ENCODE measurements at places on chromosomes 12 and 14.

DNA sequence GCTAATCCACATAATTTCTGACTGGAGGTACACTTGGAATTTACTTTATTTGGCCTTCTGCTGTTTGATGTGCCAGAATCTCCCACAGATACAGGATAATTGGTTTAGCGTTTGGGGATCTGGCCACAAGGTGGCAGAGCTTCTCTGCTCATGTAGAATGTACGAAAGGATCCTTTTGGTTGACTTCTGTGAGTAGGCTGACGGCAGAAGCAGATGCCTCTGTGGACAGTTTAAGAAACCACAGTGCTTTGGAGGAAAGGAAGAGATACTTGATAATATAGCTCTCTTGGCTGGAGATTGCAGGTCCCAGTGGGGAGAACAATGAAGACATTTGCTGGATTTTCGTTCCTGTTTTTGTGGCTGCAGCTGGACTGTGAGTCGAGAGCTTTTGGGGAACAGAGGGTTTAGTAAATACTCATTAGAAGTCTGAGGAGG, 75.3 kb upstream of the OR4E1 start:
- no peak for DNase-seq

GRCh38 chr14:78709795-78710557, 539.8 kb downstream of the NRXN3 start:
- no peak for DNase-seq

- no peak for DNase-seq
Observed at GRCh38 chr12:74481078-74481477, 56.6 kb upstream of the ATXN7L3B start.

- DNase-seq: no peak
Observed at GRCh38 chr12:7581625-7582024, 78.0 kb upstream of the CD163 start.

GRCh38 chr14:23062002-23062401, 4.7 kb upstream of the CDH24 start:
- DNase-seq: no peak

GRCh38 chr12:7485095-7485494, 18.5 kb downstream of the CD163 start:
- DNase-seq: peak; percentile 41

DNA sequence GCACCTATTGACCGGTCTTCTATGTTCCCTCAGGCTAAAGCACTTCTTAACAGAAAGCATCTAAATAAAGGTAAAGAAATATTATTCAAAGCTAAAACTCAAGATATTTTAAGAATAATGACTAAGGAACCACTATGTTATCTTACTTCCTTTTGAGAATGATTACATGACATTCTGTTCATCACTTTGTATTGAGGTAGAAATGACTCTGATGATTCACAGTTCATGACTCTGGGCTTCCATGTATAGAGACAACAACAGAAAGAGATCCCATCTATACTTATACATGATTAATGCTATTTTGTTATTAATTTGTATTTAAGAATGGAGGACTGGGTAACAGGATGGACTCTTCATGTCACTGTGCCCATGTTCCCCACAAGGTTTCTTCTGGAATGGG, 218.3 kb upstream of the OR4E1 start:
- no peak for DNase-seq

- no peak for DNase-seq
Observed at GRCh38 chr12:127886827-127887226, 380.1 kb upstream of the TMEM132C start.

GRCh38 chr14:67420102-67420739, 8.3 kb upstream of the PLEK2 start:
- DNase-seq: no peak

- no peak for DNase-seq
Observed at GRCh38 chr14:23520899-23521533, 30.5 kb downstream of the ZFHX2 start.

- no peak for DNase-seq
Observed at GRCh38 chr14:83463500-83464098, 1929.9 kb upstream of the SEL1L start.

GRCh38 chr14:24329736-24330135, 5.1 kb downstream of the ADCY4 start:
- peak; percentile 94 for DNase-seq

DNA sequence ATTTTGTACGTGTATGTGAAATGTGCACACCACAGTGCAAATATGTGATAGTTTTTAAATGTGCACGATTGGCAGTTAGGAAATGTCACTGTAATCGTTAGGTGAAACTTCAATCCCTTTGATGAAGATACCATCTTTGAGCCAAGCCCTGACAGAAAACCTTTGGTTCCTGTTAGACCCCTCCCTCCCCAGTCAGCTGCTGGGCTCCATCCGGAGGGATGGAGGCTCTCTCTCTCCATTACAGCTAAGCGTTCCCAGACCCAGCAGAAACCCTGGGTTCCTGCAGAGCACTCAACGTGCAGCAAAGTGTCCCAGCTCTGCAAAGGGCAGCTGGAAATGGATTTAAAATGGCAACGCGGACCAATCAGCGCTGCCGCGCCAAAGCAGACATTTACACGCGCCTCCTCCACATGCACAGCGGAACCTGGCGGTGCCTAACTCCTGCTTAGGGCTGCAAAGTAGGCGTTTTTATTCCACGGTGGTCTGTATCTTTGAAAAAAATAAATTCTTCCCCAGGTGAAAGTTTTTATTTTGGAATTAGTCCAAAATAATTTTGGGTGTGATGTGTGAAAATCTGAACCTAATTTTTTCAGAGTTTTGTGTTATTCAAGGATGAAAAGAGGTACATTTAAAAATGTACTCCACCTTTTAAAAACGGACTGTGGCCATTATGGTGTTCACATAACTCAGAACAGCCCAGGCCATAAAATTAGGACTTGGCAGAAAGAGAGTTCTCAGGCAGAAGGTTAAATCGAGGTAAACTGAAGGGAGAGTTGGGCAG, 1.4 kb upstream of the HMGA2 start:
- no peak for DNase-seq

DNA sequence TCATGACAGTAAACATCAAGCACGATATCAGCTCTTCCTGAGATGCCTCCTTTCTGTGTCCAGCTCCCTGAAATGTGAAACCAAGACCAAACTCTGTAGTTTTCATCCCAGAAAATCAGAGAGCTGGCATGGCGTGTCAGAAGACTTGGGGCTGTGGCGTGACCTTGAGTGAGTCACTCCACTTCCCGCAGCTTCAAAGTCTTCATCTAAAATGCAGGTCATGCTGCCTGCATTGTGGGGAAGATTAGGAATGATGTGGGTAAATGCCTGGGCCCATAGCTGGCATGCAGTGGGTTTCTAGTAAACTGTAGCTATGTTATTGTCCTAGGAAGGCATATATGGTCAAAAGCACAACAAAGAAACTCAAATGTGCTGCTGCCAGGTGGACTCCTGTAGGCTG, 28.8 kb downstream of the OAS2 start:
- no peak for DNase-seq

DNA sequence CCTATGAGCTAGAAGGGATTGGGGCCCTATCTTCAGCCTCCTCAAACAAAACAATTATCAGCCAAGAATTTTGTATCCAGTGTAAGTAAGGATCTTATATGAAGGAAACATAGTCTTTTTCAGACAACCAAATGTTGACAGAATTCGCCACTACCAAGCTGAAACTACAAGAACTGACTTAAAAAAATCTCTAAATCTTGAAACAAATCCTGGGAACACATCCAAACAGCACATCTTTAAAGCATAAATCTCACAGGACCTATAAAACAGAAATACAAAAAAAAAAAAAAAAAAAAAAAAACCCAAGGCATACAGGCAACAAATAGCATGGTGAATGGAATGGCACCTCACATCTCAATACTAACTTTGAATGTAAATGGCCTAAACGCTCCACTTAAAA, 41.3 kb upstream of the LMNTD1 start:
- DNase-seq: no peak

GRCh38 chr14:106507354-106507753, 981.0 kb downstream of the TMEM121 start:
- no peak for DNase-seq

- no peak for DNase-seq
Observed at GRCh38 chr14:63855281-63855680, 2.5 kb downstream of the SYNE2 start.

GRCh38 chr14:71488703-71489191, 443.5 kb upstream of the RGS6 start:
- DNase-seq: no peak

GRCh38 chr12:85639834-85640233, 196.4 kb downstream of the RASSF9 start:
- DNase-seq: no peak

GRCh38 chr12:31527083-31527482, 63.9 kb downstream of the DENND5B start:
- DNase-seq: no peak

GRCh38 chr12:57793920-57794319, 11.3 kb downstream of the TSFM start:
- DNase-seq: no peak

- DNase-seq: no peak
Observed at GRCh38 chr14:69537900-69538299, 36.8 kb downstream of the CCDC177 start.

DNA sequence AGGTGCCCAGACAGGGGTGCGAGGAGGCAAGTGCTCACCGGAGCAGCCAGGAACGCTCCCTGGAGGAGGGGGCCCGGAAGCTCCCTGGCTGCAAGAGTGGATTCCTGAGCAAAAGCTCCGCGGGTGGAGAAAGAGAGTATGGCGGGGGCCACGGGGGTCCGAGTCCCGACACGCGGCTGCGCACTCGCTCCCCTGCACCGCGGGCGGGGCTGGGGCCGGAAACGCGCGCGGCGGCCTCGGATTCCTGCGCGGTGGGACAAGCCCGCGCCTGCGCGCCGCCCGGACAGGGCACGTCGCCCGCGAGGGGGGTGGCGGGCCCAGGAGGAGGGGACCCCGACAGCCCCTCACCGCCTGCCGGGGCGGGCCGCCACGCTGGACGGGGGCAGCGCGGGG, 27.8 kb upstream of the GPR132 start:
- peak; percentile 92 for DNase-seq

GRCh38 chr14:55749201-55749812, 169.3 kb downstream of the KTN1 start:
- DNase-seq: no peak

GRCh38 chr14:94129758-94130414, 482 bp upstream of the IFI27L2 start:
- DNase-seq: no peak

DNA sequence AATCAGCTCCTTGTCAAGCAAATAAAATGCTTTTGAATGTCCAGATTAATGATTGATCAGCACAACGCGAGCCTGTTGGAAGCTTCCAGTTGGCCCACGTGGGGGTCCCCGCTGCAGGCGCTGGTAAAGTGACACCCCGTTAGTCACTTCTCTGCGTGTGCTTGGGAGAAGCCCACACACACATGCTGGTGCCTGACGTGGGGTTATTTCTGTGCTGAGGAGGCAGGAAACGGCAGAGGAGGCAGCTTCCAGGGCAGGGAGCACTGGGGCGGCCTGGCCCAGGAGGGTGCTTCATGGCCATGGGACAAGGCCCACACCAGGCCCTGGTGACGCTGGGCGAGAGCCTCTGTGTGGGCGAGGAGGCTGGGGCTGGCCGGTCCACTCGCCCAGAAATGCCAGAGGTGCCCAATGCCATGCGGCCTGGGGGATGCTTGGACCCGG, 101.5 kb downstream of the KIF26A start:
- DNase-seq: no peak

DNA sequence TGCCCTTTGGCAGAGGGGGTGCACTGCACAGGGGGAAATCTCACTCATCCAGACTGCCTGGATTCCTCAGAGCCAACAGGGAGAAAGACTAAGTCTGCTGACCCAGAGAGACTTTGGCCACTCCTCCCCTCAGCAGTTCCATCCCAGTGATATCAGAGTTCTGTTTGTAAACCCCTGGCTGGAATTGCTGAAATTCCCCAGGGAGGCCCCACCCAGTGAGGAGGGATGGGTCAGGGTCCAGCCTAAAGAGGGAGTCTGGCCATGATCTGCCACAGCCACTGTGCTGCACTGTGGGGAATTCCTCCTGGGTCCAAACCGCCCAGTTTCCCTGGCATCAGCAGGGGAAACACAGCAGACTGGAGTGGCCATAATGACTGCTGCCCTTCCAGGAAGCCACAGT, 54.9 kb upstream of the USP15 start:
- DNase-seq: no peak

DNA sequence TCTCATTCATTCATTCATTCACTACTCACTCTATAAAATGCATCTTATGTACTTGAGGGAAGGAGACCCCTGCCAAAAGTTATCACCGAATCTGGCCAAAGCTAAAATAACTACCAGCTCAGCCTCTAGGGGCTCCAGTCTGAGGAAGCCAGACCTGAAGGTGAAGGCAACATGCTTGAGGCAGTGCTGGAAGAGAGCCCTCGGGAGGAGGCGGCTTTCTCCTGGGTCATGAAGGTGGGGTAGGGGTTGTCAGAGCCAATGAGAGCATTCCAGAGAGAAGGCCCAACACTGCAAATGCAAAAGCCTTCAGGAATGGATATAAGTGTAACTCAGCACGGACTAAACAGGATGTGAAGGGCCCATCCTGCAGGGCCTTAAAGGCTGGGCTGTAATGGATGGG, 62.4 kb downstream of the GSC start:
- no peak for DNase-seq

DNA sequence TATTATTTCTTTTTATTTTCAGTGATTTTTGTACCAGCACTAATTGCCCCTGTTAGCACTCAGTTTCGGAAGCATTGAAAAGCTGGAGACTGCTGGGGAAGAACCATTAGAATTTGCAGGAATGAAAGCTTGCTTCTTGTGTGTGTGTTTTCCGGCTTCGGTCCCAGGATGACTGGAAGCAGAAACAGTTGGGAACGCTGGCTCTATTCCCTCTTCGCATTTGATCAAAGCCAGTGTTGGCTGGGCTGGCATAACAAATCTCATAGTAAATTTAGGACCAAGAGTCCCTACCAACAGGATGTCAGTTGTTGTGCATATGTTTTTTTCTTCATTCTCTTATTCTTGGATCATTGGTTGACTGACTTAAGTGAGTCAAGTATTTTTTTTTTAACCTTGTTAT, 53.6 kb upstream of the TRAF3 start:
- DNase-seq: no peak

GRCh38 chr14:23101986-23102625, 2.7 kb downstream of the CIROP start:
- DNase-seq: peak; percentile 41

DNA sequence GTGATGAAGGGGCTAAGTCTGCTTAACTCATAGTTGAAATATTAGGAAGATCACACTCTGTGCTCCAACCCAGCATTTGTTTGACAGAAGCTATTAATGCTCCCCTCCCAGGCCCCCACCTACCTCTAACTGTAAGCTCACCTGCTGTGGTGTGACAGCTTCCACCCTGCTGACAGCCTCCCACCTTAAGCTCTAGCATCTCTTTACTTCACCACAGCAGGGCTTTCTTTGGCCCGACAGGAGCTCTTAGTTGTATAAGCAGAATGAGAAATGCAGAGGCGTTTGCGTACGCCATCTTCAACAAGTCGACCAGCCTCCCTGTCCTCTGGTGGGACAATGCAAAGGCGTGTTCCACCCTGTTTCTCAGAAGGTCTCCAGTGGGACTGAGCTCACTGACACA, 80.1 kb upstream of the OSBPL8 start:
- no peak for DNase-seq

- DNase-seq: peak; percentile 85
Observed at GRCh38 chr12:32535288-32535999, 136.1 kb downstream of the FGD4 start.
